ENCODE measurements at places on chromosomes 4 and X. TPM values are rescaled to one million over a fixed set of nuclear protein-coding genes. Genes with fewer than 3 reads are reported as not detected.

ENPP6 gene
- not detected for total RNA-seq

ABCG2 gene
- total RNA-seq: 0.49 TPM

VGLL1 gene
- not detected for total RNA-seq

EDNRA gene
- total RNA-seq: 36.5 TPM

TMEM31 gene
- total RNA-seq: not detected

FMR1NB gene
- total RNA-seq: not detected

EMD gene
- total RNA-seq: 39.7 TPM

RCHY1 gene
- 24.3 TPM for total RNA-seq

DMRTC1B gene
- not detected for total RNA-seq

S100P gene
- not detected for total RNA-seq

MMRN1 gene
- not detected for total RNA-seq

DMRTC1 gene
- total RNA-seq: not detected

STATH gene
- total RNA-seq: not detected

NSG1 gene
- 0.73 TPM for total RNA-seq

PDGFC gene
- total RNA-seq: 50.8 TPM
